GM12878 (cell line): ENCODE measurements at places on chromosomes 11 and 22. TPM values are rescaled to one million over a fixed set of nuclear protein-coding genes. Genes with fewer than 3 reads are reported as not detected.

- no peak for DNase-seq
These were observed 71.6 kb upstream of the PICALM start for GRCh38 chr11:86140334-86140990.

Gene DRD2
- not detected in 2 replicates for total RNA-seq

GRCh38 chr11:117547195-117547850, 219.7 kb downstream of the CEP164 start:
- DNase-seq, result no peak

GRCh38 chr22:24848559-24849168, 42.7 kb downstream of the SGSM1 start:
- DNase-seq, result no peak
